ENCODE measurements at places on chromosomes 7 and 10.

GRCh38 chr7:14836571-14837189 is 65.9 kb downstream of the DGKB start:
- no peak overlapping the region for H3K4me3 ChIP-seq
- no peak overlapping the region for H3K27ac ChIP-seq
- H3K36me3 ChIP-seq, result no peaks in the 10 kb centered on the region
- no peaks in the 10 kb centered on the region for H3K4me1 ChIP-seq

- H3K27me3 ChIP-seq, result no peaks in the 10 kb centered on the region
- H3K27ac ChIP-seq, result no peak overlapping the region
Observed at GRCh38 chr10:119479532-119479931, 63.0 kb downstream of the RGS10 start.

- H3K4me1 ChIP-seq, result no peaks in the 10 kb centered on the region
- DNase-seq, result no peak
- H3K27ac ChIP-seq, result no peak overlapping the region
- no peaks in the 10 kb centered on the region for H3K36me3 ChIP-seq
- no peaks in the 10 kb centered on the region for H3K27me3 ChIP-seq
Observed at GRCh38 chr7:50265968-50266634, 38.4 kb upstream of the IKZF1 start.

GRCh38 chr7:158655931-158656441 is 48.6 kb downstream of the NCAPG2 start:
- H3K27ac ChIP-seq, result no peak overlapping the region
- H3K36me3 ChIP-seq, result no peaks in the 10 kb centered on the region
- DNase-seq, result no peak

DNA sequence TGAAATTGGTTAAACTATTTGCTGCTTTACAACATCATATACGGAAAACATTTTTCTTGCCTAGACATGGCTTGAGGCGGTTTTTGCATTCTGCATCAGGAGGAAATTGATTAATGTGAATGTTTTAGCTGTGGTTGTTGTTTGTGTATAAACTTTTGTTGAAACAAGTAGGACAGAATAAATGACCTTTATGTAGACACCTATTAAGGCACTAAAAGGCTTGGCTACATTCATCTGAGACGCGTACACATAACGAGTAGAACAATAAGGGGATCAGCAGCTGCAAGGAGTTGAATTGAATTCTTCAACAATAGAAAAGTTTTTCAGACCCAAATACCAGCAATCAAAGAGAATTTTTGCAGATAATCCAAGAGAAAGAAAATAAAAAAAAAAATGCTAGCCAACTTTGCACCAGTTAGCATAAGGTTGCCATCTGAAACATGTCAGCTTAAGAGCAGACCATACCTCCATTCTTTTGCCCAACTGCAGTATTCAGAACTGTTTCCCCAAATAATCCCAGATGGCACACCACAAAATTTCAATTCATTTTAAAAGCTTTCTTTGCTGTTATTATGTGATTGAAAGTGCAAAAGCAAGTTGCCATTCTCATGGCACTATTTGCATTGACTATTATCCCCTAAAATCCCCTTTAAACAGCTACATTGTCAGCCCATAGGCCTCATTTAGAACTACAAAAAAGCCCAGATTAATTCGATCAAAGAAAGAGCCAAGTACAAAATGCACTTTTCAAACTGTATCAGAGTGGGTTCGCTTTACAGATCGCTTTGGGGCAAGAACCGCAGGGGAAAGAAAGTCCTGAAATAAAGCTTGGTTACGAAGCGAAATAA is 49.6 kb downstream of the GCC1 start:
- no peak overlapping the region for H3K27ac ChIP-seq
- H3K27me3 ChIP-seq, result no peaks in the 10 kb centered on the region
- H3K36me3 ChIP-seq, result no peaks in the 10 kb centered on the region
- H3K4me3 ChIP-seq, result no peak overlapping the region

GRCh38 chr7:132446260-132446659 is 130.0 kb downstream of the PLXNA4 start:
- DNase-seq, result no peak
- H3K4me1 ChIP-seq, result no peaks in the 10 kb centered on the region
- H3K36me3 ChIP-seq, result no peaks in the 10 kb centered on the region
- no peaks in the 10 kb centered on the region for H3K27me3 ChIP-seq
- no peak overlapping the region for H3K4me3 ChIP-seq
- no peak overlapping the region for H3K27ac ChIP-seq

- H3K4me3 ChIP-seq, result no peak overlapping the region
- no peak for DNase-seq
- H3K4me1 ChIP-seq, result no peaks in the 10 kb centered on the region
- no peak overlapping the region for H3K27ac ChIP-seq
- H3K27me3 ChIP-seq, result no peaks in the 10 kb centered on the region
- H3K36me3 ChIP-seq, result no peaks in the 10 kb centered on the region
Observed at GRCh38 chr7:80635533-80635932, 2.9 kb upstream of the CD36 start.

DNA sequence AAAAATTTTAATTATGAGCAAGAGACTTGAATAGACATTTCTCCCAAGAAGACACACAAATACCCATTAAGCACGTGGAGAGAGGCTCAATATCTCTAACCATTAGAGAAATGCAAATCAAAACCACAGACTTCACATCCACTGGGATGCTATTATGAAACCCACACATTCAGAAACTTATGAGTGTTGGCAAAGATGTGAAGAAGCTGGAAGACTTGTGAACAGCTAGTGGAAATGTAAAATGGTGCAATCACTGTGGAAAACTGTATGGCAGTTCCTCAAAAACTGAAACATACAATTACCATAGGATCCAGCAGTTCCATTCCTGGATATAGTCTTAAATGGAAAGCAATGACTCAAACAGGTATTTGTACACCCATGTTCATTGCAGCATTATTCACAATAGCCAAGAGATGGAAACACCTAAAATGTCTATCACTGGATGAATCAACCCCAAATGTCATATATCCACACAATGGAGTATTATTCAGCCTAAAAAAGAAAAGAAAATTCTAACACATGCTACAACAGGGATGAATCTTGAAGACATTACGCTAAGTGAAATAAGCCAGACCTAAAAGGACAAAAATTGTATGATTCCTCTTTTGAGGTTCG is 53.5 kb upstream of the FRMD4A start:
- no peak for DNase-seq
- no peak overlapping the region for H3K4me3 ChIP-seq
- H3K27ac ChIP-seq, result no peak overlapping the region
- H3K4me1 ChIP-seq, result no peaks in the 10 kb centered on the region
- H3K27me3 ChIP-seq, result no peaks in the 10 kb centered on the region

GRCh38 chr10:36344240-36345174 is 702.4 kb upstream of the FZD8 start:
- no peak overlapping the region for H3K27ac ChIP-seq
- H3K36me3 ChIP-seq, result no peaks in the 10 kb centered on the region
- no peaks in the 10 kb centered on the region for H3K4me1 ChIP-seq
- no peak overlapping the region for H3K4me3 ChIP-seq
- no peak for DNase-seq
- no peaks in the 10 kb centered on the region for H3K27me3 ChIP-seq

GRCh38 chr7:17130281-17131059 is 168.0 kb upstream of the AHR start:
- no peaks in the 10 kb centered on the region for H3K4me1 ChIP-seq
- no peaks in the 10 kb centered on the region for H3K36me3 ChIP-seq
- DNase-seq, result no peak

GRCh38 chr7:134368851-134369544 is 52.3 kb upstream of the SLC35B4 start:
- H3K27me3 ChIP-seq, result no peaks in the 10 kb centered on the region
- DNase-seq, result no peak
- H3K4me3 ChIP-seq, result no peak overlapping the region
- H3K4me1 ChIP-seq, result no peaks in the 10 kb centered on the region
- H3K36me3 ChIP-seq, result no peaks in the 10 kb centered on the region

- H3K36me3 ChIP-seq, result no peaks in the 10 kb centered on the region
- DNase-seq, result peak; percentile 80
- no peaks in the 10 kb centered on the region for H3K4me1 ChIP-seq
- peak overlapping the region; percentile 78 for H3K27ac ChIP-seq
Observed at GRCh38 chr7:66099551-66100407, 14.9 kb upstream of the CRCP start.

- no peak for DNase-seq
- no peaks in the 10 kb centered on the region for H3K4me1 ChIP-seq
- H3K27me3 ChIP-seq, result no peaks in the 10 kb centered on the region
- no peak overlapping the region for H3K27ac ChIP-seq
- H3K4me3 ChIP-seq, result no peak overlapping the region
- no peaks in the 10 kb centered on the region for H3K36me3 ChIP-seq
Observed at GRCh38 chr7:52504561-52504960, 530.9 kb upstream of the POM121L12 start.

DNA sequence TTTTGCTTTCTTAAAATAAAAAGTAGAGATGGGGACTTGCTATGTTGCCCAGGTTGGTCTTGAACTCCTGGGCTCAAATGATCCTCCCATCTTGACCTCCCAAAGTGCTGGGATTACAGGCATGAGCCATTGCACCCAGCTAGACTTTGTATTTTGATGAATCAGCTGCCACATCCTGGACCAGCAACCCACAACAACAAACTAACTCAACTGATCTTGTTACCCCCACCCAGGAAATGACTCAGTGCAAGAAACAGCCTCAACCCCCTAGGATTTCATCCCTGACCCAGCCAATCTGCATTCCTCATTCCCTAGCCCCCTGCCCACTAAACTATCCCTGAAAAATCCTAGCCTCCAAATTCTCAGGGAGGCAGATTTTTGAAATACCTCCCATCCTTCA is 123.8 kb downstream of the IPMK start:
- H3K4me3 ChIP-seq, result no peak overlapping the region
- no peaks in the 10 kb centered on the region for H3K36me3 ChIP-seq
- no peak for DNase-seq
- H3K27me3 ChIP-seq, result no peaks in the 10 kb centered on the region
- H3K4me1 ChIP-seq, result no peaks in the 10 kb centered on the region
- H3K27ac ChIP-seq, result no peak overlapping the region

GRCh38 chr10:117994771-117995170 is 52.0 kb downstream of the RAB11FIP2 start:
- H3K27ac ChIP-seq, result no peak overlapping the region
- no peaks in the 10 kb centered on the region for H3K27me3 ChIP-seq
- no peak overlapping the region for H3K4me3 ChIP-seq
- DNase-seq, result no peak

DNA sequence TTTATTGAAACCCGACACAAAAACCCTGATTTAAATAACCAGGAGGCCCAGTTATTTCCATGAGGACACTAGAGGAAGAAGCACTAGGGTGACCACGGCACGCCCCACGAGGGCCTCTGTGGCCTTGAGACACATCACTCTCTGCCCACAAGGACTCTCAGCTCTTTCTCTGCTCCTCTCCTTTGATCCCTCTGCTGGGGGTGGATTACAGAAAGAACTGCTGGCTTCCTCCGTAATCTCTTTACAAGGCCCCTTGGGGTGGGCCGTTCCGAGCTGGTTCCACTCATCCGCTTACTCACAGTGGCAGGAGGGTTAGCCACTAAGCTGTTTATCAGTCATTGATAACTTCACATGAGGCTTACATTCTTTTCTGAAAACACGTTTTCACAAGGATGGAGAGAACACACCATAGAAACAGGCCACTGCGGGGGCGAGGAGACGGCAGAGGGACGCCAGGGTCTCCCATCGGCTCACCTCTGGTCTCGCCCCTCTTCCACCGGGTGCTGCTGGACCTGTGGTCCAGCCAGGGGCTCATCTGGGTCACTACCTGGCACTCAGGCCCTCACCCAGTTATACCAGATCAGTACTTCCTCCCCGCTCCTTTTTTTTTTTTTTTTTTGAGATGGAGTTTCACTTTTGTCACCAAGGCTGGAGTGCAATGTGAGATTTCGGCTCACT is 17.6 kb upstream of the PFKFB3 start:
- H3K36me3 ChIP-seq, result no peaks in the 10 kb centered on the region
- H3K4me3 ChIP-seq, result no peak overlapping the region
- H3K27me3 ChIP-seq, result no peaks in the 10 kb centered on the region
- DNase-seq, result peak; percentile 29
- peaks cover 8% of the 10 kb centered on the region for H3K4me1 ChIP-seq
- no peak overlapping the region for H3K27ac ChIP-seq

GRCh38 chr7:133255486-133255885 is 2.6 kb downstream of the EXOC4 start:
- no peak overlapping the region for H3K4me3 ChIP-seq
- H3K4me1 ChIP-seq, result no peaks in the 10 kb centered on the region
- no peak overlapping the region for H3K27ac ChIP-seq
- no peaks in the 10 kb centered on the region for H3K36me3 ChIP-seq
- no peak for DNase-seq

DNA sequence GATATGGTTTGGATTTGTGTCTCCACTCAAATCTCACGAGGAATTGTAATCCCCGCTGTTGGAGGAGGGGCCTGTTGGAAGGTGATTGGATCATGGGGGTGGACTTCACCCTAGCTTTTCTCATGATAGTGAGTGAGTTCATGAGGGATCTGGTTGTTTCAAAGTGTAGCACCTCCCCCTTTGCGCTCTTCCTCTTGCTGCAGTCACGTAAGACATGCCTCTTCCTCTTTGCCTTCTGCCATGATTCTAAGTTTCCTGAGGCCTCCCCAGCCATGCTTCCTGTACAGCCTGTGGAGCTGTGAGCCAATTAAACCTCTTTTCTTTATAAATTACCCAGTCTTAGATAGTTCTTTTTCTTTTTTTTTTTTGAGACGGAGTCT is 17.1 kb downstream of the CDNF start:
- DNase-seq, result no peak
- H3K4me3 ChIP-seq, result no peak overlapping the region
- H3K4me1 ChIP-seq, result no peaks in the 10 kb centered on the region
- no peaks in the 10 kb centered on the region for H3K36me3 ChIP-seq
- H3K27me3 ChIP-seq, result no peaks in the 10 kb centered on the region

GRCh38 chr7:7385421-7385820 is 150.3 kb downstream of the COL28A1 start:
- no peaks in the 10 kb centered on the region for H3K36me3 ChIP-seq
- no peaks in the 10 kb centered on the region for H3K27me3 ChIP-seq
- H3K4me3 ChIP-seq, result no peak overlapping the region
- no peak overlapping the region for H3K27ac ChIP-seq

- H3K4me1 ChIP-seq, result peaks cover 5% of the 10 kb centered on the region
- no peaks in the 10 kb centered on the region for H3K36me3 ChIP-seq
- H3K27me3 ChIP-seq, result no peaks in the 10 kb centered on the region
- H3K27ac ChIP-seq, result peak overlapping the region; percentile 84
Observed at GRCh38 chr7:55019691-55020465, 1.1 kb downstream of the EGFR start.

DNA sequence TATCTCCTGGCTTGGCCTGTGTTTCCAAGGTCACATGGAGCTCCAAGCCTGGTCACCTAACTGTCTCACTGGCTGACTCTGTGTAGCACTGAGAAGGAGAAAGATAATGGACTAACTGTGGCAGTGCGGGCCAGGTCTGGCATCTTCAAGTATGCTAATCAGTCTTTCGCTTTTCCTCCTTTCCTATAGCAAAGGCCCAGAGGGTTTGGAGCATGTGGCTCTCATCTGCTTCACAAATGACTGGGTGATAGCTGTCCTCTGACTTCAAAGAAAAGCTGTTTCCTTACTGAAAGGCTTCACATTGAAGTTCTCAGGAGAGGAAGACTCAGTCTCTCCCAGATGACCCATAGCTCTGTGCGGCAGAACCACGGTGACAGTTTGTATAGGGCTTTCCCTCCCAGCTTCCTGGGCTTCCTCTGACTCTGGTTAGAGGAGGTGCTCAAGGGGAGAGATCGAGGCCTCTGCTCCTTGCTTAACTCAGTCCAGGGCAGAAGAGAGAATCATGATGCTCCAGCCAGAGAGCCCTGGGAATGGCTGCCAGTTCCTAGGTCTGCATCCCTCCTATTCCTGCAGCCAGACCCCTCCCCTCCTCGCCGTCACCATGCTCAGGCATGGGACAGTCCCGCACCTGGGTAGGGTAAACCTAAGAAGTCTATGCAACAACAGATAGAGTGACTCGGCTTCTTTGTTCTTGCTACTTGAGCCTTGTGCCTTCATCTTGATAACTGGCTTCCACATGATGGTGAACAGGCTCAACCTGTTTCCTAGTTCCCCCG is 72.3 kb downstream of the CCDC71L start:
- H3K27ac ChIP-seq, result no peak overlapping the region
- DNase-seq, result no peak
- no peak overlapping the region for H3K4me3 ChIP-seq
- H3K4me1 ChIP-seq, result no peaks in the 10 kb centered on the region
- no peaks in the 10 kb centered on the region for H3K27me3 ChIP-seq

All from ovary (tissue), 10 donors.